ENCODE measurements at places on chromosomes 5 and 9.
A peak's percentile ranks its signal among the peaks of the same experiment; 100 is the strongest.

DNA sequence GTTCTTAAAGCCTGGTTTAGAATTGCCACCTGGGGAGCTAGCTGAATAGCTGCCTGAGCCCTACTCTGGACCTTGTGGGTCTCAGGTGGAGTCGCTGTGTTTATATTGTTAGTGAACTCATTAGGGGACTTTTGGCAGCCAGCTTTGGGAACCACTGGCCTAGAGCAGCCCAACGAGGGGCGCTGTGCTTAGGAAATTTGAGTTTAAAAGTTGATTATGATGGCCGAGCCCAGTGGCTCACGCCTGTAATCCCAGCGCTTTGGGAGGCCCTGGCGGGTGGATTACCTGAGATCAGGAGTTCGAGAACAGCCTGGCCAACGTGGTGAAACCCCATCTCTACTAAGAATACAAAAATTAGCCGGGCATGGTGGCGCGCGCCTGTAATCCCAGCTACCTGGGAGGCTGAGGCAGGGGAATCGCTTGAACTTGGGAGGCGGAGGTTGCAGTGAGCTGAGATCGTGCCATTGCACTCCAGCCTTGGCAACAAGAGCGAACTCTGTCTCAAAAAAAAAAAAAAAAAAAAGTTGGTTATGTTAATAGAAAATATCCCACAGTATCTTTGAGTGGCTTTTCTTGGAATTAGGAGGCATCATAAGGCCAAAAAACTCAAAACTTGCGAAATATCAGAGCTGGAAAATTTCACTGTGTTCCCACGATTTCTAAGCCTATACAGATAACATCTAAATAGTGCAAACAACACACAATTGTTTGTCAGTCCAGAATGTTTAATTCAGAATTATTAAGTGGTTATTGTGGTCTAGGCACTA is 809 bp downstream of the MCCC2 start:
- DNase-seq = no peak

GRCh38 chr5:139182528-139183296 is 15.5 kb downstream of the SIL1 start:
- DNase-seq = no peak

- DNase-seq = no peak
Observed at GRCh38 chr9:132945186-132946130, 1.0 kb upstream of the TSC1 start.

DNA sequence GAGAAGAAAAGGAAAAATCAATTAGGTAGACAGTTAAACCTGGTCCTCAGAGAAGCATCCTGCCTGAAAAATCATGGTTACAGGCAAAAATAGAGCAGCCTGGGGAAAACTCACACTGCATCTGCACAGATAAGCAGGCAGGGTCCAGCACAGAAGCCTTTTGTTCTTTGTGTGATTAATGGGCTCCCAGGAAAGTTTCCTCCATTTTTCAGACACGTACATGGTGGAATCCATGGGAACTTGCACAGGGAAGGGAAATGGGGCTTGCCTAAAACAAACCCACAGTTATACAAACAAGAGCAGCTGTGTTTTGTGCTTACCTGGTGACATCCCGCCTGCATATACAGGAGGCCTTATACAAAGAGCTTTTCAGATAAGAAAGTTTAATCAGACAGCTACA is 243.9 kb upstream of the ATP10B start:
- DNase-seq = no peak

GRCh38 chr9:28319981-28320380 is 746.7 kb upstream of the C9orf72 start:
- no peak for DNase-seq

DNA sequence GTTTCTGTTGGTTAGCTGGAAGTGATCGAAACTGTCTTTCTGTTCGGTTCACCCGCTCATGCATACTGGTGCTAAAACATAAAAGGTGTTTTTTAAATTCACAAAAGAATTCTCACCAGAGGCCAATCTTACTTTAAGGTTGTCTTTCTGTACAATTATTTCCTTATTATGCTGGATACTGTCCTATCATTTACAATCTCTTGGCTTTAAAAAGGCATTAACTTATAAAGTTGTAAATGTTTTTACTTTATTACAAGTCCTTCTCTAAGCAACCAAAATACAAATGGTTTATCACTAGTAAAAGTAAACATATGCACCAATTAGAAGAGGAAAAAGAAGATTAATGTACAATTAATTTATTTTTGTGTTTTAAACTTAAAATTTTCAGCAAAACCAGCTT is 10.7 kb downstream of the CARNMT1 start:
- DNase-seq = no peak

- no peak for DNase-seq
Observed at GRCh38 chr9:129885018-129885669, 49.9 kb downstream of the USP20 start.

- no peak for DNase-seq
Observed at GRCh38 chr5:122704247-122705036, 70.4 kb upstream of the SNX2 start.

- DNase-seq = no peak
Observed at GRCh38 chr5:1719860-1720259, 79.8 kb downstream of the MRPL36 start.

- peak; percentile 45 for DNase-seq
Observed at GRCh38 chr9:35690614-35691333, 1.0 kb upstream of the TPM2 start.

DNA sequence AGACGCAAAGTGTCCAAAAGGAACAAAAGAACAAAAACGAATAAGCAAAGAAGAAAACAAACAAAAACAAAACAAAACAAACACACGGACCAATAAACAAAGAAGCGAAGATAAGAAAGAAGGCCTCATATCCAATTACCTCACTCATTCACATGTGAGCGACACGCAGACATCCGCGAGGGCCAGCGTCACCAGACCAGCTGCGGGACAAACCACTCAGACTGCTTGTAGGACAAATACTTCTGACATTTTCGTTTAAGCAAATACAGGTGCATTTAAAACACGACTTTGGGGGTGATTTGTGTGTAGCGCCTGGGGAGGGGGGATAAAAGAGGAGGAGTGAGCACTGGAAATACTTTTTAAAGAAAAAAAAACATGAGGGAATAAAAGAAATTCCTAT is 28.3 kb upstream of the WWC1 start:
- DNase-seq = no peak

- no peak for DNase-seq
Observed at GRCh38 chr9:2545881-2546490, 75.6 kb upstream of the VLDLR start.

- no peak for DNase-seq
Observed at GRCh38 chr5:150217038-150217437, 27.2 kb downstream of the SLC6A7 start.

DNA sequence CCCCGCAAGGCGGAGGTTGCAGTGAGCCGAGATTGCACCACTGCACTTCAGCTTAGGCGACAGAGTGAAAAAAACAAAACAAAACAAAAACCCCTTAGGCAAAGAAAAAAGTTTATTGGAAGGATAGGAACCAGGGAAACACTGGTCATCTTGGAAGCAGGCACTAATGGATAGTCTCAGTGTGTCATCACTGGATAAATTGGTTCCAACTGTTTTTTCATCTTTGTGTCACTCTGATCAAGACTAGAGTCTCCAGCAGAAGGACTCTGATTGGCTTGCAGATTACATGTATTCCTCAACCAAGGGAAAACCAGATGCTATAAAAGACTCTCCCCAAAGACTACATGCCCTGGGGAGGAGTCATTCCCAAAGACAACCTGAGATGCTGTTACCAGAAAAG is 35.0 kb upstream of the HMHB1 start:
- DNase-seq = no peak

DNA sequence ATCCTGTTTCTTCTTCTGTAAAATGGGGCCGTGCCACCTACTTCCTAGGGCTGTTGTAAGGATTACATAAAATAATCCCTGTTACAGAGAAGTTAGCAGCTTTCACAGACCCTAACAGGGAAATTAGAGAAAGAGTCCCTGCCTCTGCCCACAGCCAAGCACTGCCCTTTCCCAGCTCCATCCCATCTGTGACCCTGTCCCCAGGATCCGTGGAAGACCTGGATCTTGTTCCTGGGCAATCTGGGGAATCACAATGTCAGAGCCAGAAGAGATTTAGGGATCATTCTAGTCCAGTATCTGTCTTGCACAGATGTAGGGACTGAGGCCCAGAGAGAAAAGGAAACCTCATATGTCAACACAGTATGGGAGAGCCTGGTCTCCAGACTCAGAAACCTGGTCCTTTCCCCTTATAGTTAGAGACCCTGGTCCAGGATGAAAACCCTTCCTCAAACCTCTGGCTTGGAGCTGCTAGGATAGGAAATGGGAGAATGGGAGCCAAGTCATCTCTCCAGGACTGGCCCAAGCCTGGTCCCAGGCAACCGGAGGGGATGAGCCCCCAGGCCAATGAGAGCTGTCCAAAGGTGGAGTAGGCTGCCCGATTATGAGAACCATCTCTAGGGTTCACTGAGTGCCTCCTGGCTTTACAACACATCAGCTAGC is 12.5 kb downstream of the LHX6 start:
- no peak for DNase-seq

DNA sequence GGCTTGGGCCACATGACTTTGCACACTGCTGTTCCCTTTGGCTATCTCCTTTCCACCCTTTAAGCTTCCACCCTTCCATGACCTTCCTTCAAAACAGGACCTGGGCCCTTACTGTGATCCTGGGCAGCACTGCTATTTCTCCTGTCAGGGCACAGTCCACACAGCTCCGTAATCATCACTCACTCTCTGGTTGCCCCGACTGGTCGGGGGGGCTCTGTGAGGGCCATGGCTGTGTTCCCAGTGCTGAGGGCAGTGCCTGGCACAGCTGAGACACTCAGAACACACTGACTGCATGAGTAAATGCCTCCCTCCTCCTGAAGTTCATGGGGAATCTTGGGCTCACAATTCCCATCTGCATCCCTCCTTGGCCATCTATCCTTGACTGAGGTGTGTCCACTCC is 12.2 kb downstream of the TRAF1 start:
- DNase-seq = no peak

DNA sequence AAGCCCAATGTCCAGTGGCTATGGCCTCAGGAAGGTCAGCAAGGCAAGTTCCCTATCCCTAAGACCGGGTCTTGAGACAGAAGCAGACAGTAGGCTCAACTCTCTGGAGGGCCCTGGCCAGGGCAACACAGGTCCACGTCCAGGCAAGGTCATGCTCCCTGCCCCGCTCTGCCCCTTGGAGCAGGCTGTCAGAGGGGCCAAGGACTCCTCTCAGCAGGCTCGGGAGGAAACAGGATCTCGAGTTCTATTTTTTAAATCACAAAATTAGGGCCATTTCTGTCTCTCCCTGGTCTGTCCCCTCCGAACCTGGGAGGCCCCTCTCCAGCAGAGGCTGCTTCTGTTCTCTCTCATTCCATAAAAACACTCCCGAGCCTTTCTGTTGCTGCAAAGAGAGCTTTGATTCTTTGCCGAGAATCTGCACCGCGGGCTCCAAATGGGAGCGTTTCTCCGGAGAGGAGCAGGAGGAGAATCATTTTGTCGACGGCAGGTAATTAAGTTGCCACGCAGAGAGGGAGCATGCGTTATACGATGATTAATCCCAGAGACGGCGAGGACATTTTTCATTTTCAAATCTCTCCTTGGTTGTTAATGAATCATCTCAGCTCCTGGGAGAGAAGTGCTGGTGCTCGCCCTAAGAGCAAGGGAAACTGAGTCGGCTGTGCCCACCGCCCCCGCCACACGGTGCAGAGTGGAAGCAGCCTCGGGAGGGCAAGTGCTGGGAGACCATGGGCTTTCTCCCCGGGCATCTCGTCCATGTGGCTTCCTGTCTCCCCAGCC is 24.5 kb upstream of the FCN1 start:
- DNase-seq = no peak

DNA sequence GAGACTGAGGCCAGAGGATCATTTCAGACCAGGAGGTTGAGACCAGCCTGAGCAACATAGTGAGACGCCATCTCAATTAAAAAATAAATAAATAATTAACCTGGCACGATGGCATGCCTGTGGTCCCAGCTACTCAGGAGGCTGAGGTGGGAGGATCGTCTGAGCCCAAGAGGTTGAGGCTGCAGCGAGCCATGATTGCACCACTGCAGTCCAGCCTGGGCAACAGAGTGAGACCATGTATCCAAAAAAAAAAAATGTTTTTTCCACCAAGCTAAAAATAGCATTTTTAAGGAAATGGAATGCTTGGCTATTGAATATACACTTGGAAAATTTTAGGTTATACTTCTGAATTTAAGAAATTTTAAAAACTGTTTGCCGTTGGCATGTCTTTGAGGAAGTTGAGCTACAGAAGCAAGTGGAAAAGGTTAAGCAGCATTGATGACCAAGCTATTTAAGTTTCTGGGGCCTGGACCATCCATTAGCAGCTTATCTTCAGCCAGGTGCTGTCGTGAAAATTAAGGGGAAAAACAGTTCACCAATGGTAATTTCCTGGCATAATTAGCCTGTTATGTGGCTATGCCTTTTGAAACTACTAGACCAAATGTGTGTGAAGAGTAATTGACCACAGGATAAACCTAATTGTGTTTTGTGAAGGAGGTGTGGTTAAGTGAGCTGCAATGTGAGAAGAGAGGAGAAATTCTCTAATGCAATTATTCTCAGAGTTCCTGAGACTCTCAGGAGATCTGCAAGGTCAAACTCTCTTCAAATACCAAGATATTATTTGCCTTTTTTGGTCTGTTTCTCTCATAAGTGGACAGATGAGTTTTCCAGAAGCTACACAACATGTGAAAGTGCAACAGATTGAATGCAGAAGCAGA is 21.0 kb downstream of the F2R start:
- DNase-seq = no peak

All from stimulated activated CD4-positive, alpha-beta T cell treated with anti-CD3 and anti-CD28 coated beads, Interleukin-12 subunit alpha, Interleukin-12 subunit beta, amount 100 ng/mL, for 24 hours (primary cell).